ENCODE measurements at places on chromosomes 6 and 20. TPM values are rescaled to one million over a fixed set of nuclear protein-coding genes. Genes with fewer than 3 reads are reported as not detected.

KCNQ2 gene
- total RNA-seq = not detected

RPS6KA2 gene
- total RNA-seq = 69.9 TPM

FOXC1 gene
- total RNA-seq = 61.8 TPM

HLA-G gene
- total RNA-seq = 1.2 TPM

XKR7 gene
- total RNA-seq = not detected

GGT7 gene
- 27.0 TPM for total RNA-seq

TCF15 gene
- total RNA-seq = 2.1 TPM

DNA sequence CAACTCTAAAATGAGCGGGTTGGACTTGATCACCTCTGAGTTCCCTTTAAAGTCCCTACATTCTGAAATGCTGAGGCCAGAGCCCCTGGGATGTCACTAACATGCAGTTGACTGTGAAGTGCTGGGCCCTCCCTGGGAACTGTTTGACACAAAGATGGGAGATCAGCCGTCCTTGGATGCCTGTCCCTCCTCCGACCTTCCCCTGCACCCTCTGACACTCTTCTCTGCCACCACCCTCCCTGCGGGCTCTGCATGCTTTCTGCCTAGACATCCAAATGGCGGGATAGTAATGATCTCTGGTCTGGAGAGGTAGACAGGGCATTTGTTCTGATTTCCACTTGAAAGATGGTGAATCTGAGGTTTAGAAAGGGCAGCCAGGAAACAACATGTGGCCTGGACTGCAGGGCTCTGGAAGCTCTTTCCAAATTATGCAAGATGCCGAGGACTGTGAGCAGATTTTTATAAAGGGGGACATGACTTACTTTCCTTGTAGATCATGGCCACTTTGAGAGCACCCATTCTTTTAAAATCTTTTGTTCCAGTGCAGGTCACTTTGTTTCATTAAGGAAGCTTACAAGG, 113.2 kb downstream of the ZDHHC14 start:
- no peak for DNase-seq

DNA sequence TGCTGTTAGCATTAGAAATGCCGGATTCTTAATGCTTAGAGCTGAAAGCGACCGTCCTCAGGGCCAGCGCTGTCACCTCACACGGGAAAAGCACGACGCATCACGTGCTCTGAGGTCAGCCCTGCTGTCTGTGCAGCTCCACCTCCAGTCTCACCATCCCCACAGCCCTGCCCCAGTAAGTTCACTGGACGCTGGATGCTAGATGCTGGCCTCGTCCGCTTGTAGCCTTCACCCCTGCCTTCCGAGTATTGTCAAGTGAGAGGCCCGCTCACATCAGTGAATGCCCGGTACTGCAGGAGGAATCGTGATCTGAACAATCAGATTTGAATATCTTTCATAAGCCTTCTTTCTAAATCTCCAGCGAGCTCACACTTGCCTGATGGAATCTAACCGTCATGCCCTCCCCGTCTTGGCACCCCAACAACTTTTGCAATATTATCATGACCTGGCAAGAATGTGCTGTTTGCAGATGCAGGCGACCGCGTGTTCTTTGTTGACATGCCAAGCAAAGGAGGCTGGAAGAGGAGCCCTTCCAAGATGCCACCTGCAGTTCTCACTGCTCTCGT, 64.9 kb downstream of the DLL1 start:
- peak; percentile 47 for DNase-seq

DNA sequence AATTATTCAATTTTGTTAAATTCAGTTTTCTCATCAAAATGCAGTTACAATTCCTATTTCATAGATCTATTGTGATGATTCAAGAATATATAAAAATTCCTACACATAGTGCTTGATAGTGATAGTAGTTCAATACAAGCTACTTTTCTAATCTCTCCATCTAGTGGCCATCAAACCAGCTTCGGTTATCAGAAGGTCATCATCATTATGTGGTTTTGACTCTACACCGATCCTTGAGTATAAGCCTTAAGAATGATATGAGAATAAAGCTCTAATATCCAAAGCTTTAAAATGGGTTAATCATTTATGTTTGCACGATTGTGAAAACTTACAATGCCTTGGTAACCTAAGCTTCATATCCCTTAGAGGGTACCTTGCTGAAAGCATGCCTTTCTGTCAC, 167.5 kb upstream of the PREP start:
- no peak for DNase-seq

- DNase-seq = no peak
These were observed 212.1 kb downstream of the WDR27 start for GRCh38 chr6:169489563-169490245.

- no peak for DNase-seq
These were observed 148.2 kb upstream of the GGTLC1 start for GRCh38 chr20:24136659-24137246.

DNA sequence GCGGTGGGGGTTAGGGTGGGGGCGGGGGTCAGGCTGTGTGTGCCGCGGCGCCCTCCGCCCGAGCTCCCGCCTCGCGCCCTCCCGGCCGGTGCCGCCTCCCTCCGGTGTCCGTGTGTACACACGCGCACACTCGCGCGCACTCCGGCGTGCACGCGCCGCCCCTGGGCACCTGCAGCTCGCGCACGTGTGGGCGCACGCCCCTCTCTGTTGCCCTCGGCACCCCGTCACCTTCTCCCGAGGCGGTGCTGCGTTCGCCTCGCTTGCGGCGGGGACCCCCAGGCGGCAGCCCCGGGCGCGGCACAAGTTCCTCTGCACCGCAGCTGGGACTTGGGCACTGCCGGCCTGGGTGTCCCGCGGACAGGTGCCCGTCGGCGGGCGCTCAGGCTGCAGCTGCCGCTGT, 525 bp downstream of the MACROD2 start:
- DNase-seq = peak; percentile 58

All from sciatic nerve (tissue), 2 donors.